ENCODE measurements at places on chromosomes 3 and 15. TPM values are rescaled to one million over a fixed set of nuclear protein-coding genes. Genes with fewer than 3 reads are reported as not detected.

DNA sequence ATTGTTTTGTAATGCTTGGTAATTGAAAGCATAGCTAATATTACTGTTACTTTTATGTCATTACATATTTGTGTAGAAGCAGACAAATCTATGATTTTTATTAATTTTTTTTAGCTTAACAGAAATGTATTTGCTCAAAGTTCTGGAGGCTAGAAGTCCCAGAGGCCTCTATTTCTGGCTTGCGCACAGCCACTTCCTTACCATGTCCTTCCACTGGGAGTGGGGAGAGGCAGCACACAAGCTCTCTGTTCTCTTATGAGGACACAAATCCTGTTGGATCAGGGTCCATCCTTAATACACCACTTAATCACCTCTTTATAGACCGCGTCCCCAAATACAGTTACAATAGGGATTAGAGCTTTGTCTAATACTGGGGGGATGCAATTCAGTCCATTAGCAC, 1061.4 kb downstream of the OTOL1 start:
- no peak for DNase-seq
- no peaks in the 10 kb centered on the region for H3K4me1 ChIP-seq
- H3K4me3 ChIP-seq: no peak overlapping the region

DNA sequence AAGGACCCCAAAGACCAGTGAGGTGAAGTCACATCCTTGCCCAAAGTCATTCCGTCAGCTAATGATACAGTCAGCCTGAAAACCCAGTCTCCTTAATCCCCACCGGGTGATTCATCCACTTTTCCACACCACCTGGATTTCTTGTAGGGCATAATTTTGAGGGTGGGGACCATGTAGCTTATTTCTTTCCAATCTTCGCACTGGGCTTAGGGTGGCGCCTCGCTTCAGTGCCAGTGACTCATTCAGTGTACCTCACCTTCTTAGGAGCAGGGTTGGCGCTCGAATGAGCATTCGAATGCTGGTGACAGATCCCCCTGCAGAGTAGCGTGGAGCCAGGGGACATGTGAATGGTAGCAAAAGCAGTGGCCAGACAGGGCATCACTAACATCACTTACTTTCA, 24.0 kb downstream of the BMF start:
- H3K27me3 ChIP-seq: no peaks in the 10 kb centered on the region
- no peak for DNase-seq
- peaks cover 49% of the 10 kb centered on the region for H3K4me1 ChIP-seq
- H3K36me3 ChIP-seq: no peaks in the 10 kb centered on the region
- H3K27ac ChIP-seq: no peak overlapping the region

Gene C3orf20
- total RNA-seq: not detected

GRCh38 chr3:137990427-137990826, 19.5 kb upstream of the CLDN18 start:
- H3K36me3 ChIP-seq: no peaks in the 10 kb centered on the region
- DNase-seq: no peak

GRCh38 chr3:161866176-161866575, 369.6 kb downstream of the OTOL1 start:
- no peaks in the 10 kb centered on the region for H3K4me1 ChIP-seq
- no peaks in the 10 kb centered on the region for H3K36me3 ChIP-seq
